ENCODE measurements at places on chromosomes 5 and 9.

DNA sequence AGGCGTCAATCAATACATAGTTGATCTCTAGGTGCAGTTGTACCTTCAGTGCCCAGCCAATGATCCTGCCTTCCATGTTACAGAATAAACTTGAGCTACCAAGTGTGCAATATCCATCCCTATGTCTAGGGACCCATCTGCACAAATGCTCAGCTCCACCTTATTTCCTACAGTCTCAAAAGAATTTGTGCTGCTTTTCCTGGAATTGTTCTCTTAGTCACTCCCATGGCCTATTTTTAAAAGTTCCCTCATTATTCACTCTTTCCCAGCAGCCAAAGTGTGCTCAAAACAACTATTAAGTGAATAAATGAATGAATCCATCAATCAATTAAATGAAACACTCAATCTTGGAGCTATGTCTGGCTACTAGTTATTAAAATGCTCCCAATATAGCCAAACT, 14.7 kb downstream of the LIX1 start:
- DNase-seq = no peak

GRCh38 chr5:166979307-166979895, 1312.0 kb upstream of the WWC1 start:
- DNase-seq = no peak

GRCh38 chr5:42586625-42587024, 163.4 kb downstream of the GHR start:
- no peak for DNase-seq

GRCh38 chr9:86534572-86535258, 180.5 kb upstream of the TUT7 start:
- no peak for DNase-seq

GRCh38 chr5:134459010-134459403, 47.3 kb upstream of the CDKN2AIPNL start:
- DNase-seq = no peak

DNA sequence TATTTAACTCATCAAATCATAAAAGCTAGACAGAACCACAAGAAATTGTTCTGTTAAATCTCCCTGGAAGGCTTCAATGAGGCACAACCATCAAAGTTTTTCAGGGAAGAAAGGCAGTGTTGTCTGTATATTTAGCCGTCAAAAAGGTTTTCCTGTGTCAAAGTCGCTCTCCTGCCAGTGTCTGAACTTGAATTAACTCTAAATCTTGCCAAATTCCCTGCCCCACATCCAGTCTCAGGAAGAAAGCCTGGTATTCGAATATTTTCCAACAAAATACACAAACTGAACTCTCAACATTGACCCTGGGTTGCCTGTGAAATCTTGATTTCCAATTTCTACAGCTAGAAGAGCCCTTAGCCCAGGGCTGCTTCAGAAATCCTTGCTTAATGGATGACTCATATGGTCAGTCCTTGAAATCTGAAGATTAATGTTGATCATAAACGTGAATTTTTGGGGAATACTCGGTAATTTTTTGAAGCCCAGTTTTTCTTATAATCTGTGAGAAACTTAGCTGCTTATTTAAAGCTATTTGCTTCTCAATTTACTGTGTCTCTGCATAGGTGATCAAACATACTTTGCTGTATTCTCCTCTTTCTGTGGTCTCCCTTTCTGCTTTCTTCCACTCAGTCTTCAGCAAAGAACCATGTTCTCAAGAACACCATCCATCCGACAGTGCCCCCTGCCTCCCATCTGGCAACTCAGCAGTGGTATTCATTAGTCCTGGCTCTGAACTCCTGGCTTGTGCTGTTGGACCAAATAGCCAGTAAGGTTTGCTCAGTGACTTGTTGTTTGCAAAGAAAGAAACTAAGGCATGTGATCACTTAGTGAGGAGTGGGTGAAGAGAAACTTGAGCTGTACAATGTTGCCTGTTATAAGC, 58.9 kb downstream of the NREP start:
- no peak for DNase-seq
